SK-N-MC (cell line): ENCODE measurements at places on chromosomes 1 and 21.

DNA sequence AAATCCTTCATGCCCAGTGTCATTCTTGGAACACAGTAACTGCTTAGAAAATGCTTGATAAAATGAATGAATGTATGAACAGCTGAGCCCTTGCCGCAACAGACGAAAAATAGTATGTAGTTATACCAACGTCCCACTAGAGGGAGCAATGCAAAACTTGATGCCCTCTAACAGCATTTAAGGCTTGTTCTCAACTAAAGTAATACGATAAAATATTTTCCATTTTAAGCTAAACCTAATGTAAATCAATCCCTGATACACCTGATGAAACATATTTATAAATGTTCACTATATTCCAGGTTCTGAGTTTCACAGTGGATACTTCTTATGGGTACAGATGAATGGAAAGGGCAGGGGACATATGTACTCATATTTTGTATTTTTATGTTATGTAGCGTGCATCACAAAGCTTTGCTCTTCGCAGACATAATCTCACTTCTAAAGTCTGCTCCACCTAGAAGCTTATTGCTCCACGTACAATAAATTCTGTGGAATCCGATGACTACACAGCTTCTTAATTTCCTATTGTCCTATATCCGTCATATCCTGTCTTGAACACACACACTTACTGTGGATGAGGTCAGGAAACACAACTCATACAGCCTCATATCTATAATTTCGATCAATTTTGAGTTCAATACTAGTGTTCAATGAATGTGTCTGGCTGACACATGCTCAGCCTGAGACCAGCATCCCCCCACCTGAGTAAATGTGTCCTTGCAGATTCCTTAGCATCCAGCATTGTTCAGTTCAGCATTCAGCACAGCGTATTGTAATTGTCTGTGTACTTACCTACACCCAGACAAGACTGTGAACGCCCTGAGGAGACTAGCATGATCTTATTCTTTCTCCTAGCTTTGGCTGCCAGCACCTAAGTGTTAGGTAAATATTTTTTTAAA lies 4.4 kb upstream of the UTP25 start:
- peak; percentile 56 for DNase-seq

DNA sequence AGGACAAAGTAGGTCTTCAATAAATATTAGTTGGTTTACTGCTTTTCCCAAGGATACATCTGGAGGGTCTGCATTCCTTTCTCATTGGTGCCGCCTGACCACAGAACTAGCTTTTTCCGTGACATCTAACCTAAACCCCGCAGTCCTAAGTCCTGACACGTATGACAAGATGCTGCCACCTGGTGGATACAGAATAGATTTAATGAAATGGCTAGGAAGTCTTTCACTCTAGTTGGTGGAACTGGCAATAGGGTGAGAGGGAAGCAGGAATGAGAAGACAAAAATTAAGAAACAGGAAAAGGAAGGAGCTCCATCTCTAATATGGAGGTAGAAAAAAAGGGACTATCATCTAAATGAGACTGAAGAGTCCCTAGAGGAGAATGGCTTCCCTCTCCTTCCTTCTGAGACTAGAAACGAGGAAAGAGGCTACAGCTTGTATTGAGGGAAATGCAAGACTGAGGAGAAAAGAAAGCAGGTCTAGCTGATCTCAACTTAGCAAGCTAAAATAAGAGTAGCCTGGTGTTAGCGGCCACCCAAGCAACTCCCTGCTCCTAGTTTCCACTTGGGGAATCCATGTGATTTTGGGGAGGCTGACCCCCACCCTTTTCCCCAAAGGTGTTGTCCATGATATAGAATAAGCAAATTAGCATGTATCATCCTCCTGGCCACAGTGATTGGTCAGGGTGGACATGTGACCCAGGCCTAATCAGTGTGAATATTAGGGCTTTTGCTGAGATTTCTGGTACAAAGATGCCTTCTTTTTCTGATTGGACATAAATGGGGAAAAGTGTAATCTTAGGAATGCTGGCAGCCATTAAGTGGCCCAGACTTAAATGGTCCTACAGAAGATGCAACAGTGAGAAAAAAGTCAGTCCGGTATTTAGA lies 5.9 kb downstream of the RFX5 start:
- DNase-seq, result no peak

- DNase-seq, result no peak
These were observed 10.0 kb downstream of the SCNN1D start for GRCh38 chr1:1290238-1290731.

DNA sequence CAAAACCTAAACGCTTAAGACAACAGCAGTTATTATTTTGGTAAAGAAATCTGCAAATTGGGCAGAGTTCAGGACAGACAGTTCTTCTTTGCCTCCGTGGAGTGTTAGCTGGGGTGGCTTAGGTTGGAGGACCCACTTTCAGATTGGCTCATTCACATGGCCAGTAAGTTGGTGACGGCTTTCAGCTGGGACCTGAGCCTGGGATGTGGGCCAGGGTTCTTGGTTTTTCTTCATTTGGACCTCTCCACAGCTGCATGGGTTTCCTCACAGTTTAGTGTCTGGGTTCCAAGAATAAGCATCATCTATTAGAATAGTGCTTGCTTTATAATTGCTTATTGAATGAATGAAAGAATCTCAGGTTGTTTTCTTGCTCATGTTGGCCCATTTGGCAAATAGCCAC lies 72.2 kb downstream of the ATF6 start:
- DNase-seq, result no peak

DNA sequence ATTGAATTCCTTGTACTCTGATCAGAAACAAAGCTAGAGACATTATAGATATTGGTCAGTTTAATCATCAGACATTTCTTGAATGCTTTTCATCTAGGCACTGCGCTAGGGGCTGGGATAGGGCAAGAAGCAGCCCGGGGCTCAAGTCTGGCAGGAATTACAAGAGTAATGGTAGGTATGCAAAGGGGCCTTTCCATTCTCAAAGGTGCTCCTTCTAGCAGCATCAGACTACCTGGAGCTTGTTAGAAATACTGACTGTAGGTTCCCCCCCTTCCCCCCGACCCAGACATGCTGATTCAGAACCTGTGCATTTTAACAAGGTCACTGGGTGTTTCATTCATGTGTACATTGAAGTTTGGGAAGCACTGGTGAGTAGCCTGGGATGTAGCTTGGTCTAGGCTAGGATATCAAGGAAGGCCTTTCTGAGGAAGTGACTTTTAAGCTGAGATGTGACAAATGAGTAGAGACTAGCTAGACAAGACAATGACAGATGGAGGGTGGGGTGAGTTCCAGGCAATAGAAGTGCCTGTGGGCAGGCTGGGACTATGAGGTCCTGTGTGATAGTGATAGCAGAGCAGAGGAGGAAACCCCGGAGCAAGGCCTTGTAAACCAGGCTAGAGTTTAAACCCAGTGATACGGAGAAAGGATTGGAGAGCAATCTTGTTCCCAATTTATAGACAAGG lies 26.3 kb downstream of the NFASC start:
- no peak for DNase-seq

DNA sequence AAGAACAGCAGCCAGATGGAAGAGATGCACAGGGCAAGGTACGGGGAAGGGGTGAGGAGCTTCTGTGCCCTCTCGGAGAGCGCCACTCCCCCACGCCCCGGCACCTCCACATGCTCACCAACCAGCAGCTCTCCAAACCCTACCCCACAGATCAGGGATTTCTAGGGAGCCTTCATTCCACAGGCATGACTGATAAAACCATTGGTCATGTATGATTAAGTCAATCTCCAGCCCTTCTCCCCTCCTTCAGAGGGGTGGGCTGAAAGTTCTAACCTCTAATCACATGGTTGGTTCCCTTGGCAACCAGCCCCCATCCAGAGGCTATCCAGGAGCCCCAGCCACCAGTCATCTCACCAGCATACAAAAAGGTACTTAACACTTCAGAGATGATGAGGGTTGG lies 144.7 kb downstream of the TGFBR3 start:
- no peak for DNase-seq

- DNase-seq, result peak; percentile 35
These were observed 1.7 kb upstream of the RIPK4 start for GRCh38 chr21:41768437-41769042.

DNA sequence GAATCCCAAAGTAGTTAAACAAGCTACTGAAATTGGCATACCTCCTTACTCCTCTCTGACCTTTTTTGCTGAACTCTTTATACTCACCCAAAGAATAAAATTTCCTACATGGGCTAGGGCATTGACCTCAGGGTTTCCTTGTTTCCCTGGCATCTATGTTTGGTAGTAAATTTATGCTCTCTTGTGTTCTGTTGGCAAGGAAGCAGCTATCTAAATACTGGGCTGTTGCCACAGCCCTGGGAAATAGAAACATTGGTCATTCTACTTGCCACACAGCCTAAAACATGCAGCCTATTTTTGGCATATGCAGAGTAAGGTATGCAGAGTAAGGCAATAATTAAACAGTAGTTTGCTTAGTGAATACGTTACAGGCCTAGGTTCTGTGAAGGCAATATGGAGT lies 351.4 kb downstream of the HLX start:
- DNase-seq, result no peak

DNA sequence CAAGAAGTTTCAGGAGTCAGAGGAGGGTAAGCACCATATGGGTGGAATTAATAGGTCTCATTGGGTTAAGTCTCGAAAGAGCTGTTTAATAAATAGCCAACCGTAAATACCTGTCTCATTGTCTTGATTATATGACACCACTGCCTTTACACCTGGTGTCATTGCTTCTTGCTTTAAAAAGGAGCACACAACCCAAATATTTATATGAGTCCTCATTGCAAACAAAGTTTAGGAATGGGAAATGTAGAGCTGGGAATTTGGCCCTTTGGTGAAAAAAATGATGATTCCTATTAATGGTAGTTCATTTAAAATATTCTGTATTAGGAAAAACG lies 2.1 kb downstream of the BACH1 start:
- no peak for DNase-seq

- DNase-seq, result no peak
These were observed 59.4 kb upstream of the IFI44L start for GRCh38 chr1:78560811-78561210.

DNA sequence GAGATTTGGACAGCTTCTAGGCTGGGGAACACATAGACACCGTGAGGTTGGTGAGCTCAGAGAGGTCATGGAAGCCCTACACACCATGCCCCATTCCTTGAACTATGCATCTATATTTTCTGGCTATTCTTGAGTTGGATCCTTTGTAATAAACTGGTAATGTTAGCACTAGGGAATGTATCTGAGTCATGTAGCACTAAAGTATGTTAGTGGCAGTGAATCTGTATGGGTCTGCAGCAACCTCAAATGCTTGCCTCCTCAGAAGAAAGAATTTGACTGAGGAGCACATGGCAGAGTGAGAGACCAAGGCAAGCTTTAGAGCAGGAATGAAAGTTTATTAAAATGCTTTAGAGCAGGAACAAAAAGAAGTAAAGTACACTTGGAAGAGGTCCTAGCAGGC lies 43.7 kb upstream of the LRRC7 start:
- no peak for DNase-seq

- no peak for DNase-seq
These were observed 105.5 kb upstream of the SPAG17 start for GRCh38 chr1:118290571-118290970.
